ENCODE measurements at places on chromosomes 13 and 19. TPM values are rescaled to one million over a fixed set of nuclear protein-coding genes. Genes with fewer than 3 reads are reported as not detected.

- no peak for DNase-seq
- no peaks in the 10 kb centered on the region for H3K4me1 ChIP-seq
- no peak overlapping the region for H3K4me3 ChIP-seq
Observed at GRCh38 chr13:77784515-77784914, 87.0 kb downstream of the SLAIN1 start.

DNA sequence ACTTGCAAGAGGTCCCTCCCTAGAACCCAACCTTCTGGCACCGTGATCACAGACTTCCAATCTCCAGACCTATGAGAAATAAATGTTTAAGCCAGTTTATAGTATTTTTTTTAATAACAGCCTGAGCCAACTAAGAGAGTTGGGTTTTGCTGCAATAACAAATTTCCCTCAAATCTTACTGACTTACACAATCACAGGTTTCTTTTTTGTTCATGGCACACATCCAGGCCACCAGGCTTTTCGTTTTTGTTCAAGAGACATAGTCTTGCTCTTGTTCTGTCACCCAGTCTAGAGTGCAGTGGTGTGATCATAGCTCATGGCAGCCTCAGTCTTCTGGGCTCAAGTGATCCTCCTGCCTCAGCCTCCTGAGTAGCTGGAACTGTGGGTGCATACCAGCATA lies 2.0 kb upstream of the SELENOV start:
- no peak overlapping the region for H3K4me3 ChIP-seq
- H3K36me3 ChIP-seq, result no peaks in the 10 kb centered on the region
- H3K27ac ChIP-seq, result no peak overlapping the region
- peaks cover 30% of the 10 kb centered on the region for H3K27me3 ChIP-seq
- peaks cover 6% of the 10 kb centered on the region for H3K4me1 ChIP-seq

The CGB5 gene
- total RNA-seq, result not detected

GRCh38 chr13:83232626-83233025 lies 649.6 kb downstream of the SLITRK1 start:
- H3K4me3 ChIP-seq, result no peak overlapping the region
- H3K4me1 ChIP-seq, result no peaks in the 10 kb centered on the region
- no peak for DNase-seq
- no peaks in the 10 kb centered on the region for H3K27me3 ChIP-seq
- no peaks in the 10 kb centered on the region for H3K36me3 ChIP-seq

GRCh38 chr13:114100446-114101357 lies 31.7 kb downstream of the RASA3 start:
- no peak overlapping the region for H3K4me3 ChIP-seq
- H3K4me1 ChIP-seq, result peaks cover 20% of the 10 kb centered on the region
- no peaks in the 10 kb centered on the region for H3K36me3 ChIP-seq
- H3K27me3 ChIP-seq, result no peaks in the 10 kb centered on the region
- no peak for DNase-seq

DNA sequence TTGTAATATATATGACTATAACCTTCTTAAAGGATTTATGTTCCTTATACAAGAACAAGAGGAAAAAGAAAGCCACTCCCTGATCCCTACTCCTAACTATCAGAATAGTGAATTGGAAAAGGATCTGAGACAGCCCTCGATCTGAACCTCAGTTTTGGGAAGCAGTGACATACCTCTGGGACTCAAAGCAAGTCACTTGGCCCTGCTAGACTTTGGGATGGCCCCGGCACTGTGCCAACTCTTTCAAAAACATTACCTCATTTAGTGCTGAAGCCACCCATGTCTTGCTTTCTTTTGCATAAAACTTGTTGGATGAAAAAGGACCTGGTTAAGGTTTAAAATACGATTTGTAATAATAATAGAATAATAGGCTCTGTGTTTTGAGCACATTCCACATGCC lies 447.3 kb downstream of the FGF9 start:
- no peak for DNase-seq
- no peak overlapping the region for H3K4me3 ChIP-seq
- no peak overlapping the region for H3K27ac ChIP-seq
- no peaks in the 10 kb centered on the region for H3K4me1 ChIP-seq
- H3K27me3 ChIP-seq, result 0 out of 2 replicates have a peak, but pooled peaks cover 3% of the 10 kb centered on the region

DNA sequence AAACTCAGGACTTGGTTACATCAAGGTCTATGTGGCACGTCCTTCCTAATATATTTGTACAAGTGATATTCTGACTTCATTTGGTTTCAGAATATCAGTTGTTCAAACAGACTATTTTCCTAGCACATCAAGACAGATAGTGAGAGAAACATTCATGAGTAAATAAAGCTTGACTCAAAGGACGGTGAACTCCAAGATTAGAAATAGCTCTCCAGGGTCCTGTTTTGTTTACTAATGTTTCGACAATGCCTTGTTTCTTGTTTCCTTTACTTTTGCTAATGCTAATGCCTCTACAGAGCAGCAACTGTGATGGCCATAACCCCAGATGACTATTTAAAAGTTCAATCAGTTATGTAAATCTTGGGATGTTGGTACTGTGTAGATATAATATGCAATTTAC lies 313.9 kb downstream of the KLF12 start:
- H3K27ac ChIP-seq, result no peak overlapping the region
- no peaks in the 10 kb centered on the region for H3K27me3 ChIP-seq
- no peaks in the 10 kb centered on the region for H3K4me1 ChIP-seq
- H3K36me3 ChIP-seq, result no peaks in the 10 kb centered on the region
- no peak for DNase-seq

GRCh38 chr13:92719868-92720267 lies 506.7 kb upstream of the GPC6 start:
- no peaks in the 10 kb centered on the region for H3K36me3 ChIP-seq
- no peak for DNase-seq
- H3K27me3 ChIP-seq, result no peaks in the 10 kb centered on the region
- H3K4me1 ChIP-seq, result no peaks in the 10 kb centered on the region

DNA sequence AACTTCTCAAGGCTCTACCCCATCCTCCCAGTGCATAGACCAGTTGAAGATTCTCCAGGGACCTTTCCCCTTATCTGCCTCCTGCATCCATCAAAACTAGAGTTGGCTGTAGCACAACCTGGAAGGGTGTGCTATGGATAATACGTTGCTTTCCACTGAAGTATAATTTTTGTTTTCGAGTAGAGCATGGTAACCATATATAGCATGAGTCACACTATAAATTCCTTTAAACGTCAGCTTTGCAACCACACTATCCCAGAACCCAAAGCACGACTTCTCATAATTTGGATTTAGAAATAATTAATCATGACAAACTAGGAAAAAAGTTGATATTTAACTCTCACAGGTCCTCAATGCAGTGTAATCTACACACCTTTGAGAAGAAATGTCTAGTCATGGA lies 138.3 kb upstream of the NBEA start:
- no peak overlapping the region for H3K27ac ChIP-seq
- peaks cover 3% of the 10 kb centered on the region for H3K4me1 ChIP-seq
- DNase-seq, result no peak
- no peak overlapping the region for H3K4me3 ChIP-seq
- H3K27me3 ChIP-seq, result no peaks in the 10 kb centered on the region
- no peaks in the 10 kb centered on the region for H3K36me3 ChIP-seq

GRCh38 chr19:7004313-7004931 lies 16.8 kb downstream of the MBD3L2B start:
- DNase-seq, result no peak
- H3K27me3 ChIP-seq, result no peaks in the 10 kb centered on the region
- H3K36me3 ChIP-seq, result no peaks in the 10 kb centered on the region
- H3K4me3 ChIP-seq, result no peak overlapping the region
- H3K27ac ChIP-seq, result no peak overlapping the region
- H3K4me1 ChIP-seq, result no peaks in the 10 kb centered on the region

DNA sequence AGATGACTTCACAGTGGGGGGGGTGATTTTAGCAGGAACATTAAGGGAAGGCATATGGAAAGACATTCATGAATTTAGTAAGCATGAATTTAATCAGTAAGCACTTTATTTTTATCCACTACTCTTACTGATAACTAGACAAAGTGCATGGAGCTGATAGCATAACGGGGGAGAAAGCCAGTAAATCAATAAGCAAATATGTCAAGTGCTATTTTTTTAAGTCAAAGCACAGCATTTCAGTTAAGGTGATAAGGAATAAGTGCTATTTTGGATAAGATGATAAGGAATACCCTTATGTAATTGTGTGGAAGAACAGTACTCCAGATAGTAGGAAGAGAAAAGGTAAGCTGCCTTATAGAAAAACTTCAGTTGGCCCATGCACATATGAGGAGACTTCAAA lies 19.4 kb downstream of the UFM1 start:
- H3K4me3 ChIP-seq, result no peak overlapping the region
- no peak for DNase-seq
- H3K36me3 ChIP-seq, result no peaks in the 10 kb centered on the region
- no peak overlapping the region for H3K27ac ChIP-seq
- no peaks in the 10 kb centered on the region for H3K27me3 ChIP-seq
- H3K4me1 ChIP-seq, result no peaks in the 10 kb centered on the region

DNA sequence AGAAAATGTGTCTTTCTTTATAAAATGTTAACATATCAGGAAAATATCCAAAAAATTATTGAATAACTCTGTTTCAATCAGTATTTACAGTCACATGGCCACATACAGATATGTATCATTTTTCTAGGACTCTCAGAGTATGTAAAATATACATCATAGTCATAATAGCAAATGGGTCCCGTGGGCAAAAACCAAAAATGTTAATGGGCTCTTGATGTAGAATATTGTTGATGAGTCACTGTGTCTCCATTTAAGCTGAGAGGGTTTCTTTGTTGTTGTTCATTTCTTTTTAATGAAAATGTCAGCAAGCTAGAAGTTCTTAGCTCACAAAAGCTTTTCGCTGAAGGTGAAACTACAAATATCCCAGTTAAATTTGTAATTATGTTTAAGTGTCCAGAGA lies 1713.1 kb upstream of the PCDH20 start:
- H3K27ac ChIP-seq, result no peak overlapping the region
- no peak overlapping the region for H3K4me3 ChIP-seq
- no peaks in the 10 kb centered on the region for H3K27me3 ChIP-seq
- no peaks in the 10 kb centered on the region for H3K36me3 ChIP-seq
- no peak for DNase-seq

The PCDH9 gene
- total RNA-seq, result 4.2 TPM

DNA sequence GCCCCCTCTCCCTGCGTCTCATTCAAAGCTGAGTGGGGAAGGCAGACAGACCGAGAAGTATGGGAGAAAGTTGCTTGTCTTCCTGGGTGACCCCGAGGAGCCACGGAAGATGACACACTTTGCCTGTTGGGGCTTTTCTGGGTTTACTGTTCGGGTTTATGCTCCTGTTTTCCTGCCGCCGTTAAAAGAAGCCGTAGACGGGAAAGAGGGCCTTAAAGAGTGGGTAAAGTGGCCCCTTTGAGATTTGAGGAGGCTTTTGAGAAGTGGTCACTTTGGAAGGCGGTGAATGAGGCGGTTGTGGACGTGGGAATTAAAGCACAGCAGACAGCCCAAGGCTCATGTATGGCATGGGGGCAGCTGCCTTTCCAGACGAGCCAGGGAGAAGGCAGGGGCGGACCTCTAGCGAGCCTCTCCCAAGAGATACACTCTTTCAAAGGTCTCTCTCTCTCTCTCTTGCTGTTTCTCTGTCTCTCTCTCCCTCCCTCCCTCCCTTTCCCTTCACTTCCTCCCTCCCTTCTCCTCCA lies 493 bp upstream of the LHFPL6 start:
- H3K4me1 ChIP-seq, result peaks cover 24% of the 10 kb centered on the region
- peak overlapping the region; percentile 93 for H3K27ac ChIP-seq
- DNase-seq, result peak; percentile 88
- peak overlapping the region; percentile 95 for H3K4me3 ChIP-seq

- no peak overlapping the region for H3K27ac ChIP-seq
- H3K4me3 ChIP-seq, result no peak overlapping the region
- no peaks in the 10 kb centered on the region for H3K36me3 ChIP-seq
- H3K27me3 ChIP-seq, result no peaks in the 10 kb centered on the region
Observed at GRCh38 chr13:65844266-65844841, 1385.8 kb downstream of the PCDH9 start.

DNA sequence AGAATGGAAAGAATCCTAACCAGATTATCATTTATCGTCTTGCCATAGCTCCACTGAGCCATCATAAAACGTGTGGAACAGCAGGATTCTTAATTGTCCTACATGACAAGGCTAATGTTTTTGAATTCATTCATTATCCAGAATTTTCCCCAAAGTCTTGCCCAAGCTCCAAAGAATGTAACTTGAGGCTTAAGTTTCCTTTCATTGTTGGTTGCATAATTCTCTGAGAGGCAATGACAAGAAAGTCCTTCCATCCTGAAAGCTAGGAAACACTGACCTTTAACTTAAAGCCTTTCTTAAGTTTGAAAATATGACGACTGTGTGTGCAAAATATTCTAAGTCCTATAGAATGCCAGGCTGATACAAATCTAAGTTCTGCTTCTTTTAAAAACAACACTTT lies 546.1 kb downstream of the SUCLA2 start:
- no peak overlapping the region for H3K4me3 ChIP-seq
- H3K36me3 ChIP-seq, result no peaks in the 10 kb centered on the region
- H3K27ac ChIP-seq, result no peak overlapping the region
- no peak for DNase-seq
- H3K4me1 ChIP-seq, result no peaks in the 10 kb centered on the region
- no peaks in the 10 kb centered on the region for H3K27me3 ChIP-seq

- peak within 1 kb of the TSS; percentile 69 for H3K4me3 ChIP-seq
- no peaks in the 10 kb centered on the region for H3K27me3 ChIP-seq
- no peaks in the 10 kb centered on the region for H3K4me1 ChIP-seq
- DNase-seq, result peak; percentile 69
Observed at GRCh38 chr13:100588331-100589177, at the start of gene GGACT. TSS of gene GGACT (minus strand) at chr13:100588789. CDS start at chr13:100532591, 56,198 bp downstream.

GRCh38 chr19:1752757-1753728 lies at the start of gene ONECUT3:
TSS of gene ONECUT3 (plus strand) at chr19:1753506. CDS start at chr19:1753663, 157 bp downstream.
- H3K4me3 ChIP-seq, result no peak within 1 kb of the TSS
- H3K4me1 ChIP-seq, result no peaks in the 10 kb centered on the region
- no peak for DNase-seq
- H3K27ac ChIP-seq, result no peak within 1 kb of the TSS

DNA sequence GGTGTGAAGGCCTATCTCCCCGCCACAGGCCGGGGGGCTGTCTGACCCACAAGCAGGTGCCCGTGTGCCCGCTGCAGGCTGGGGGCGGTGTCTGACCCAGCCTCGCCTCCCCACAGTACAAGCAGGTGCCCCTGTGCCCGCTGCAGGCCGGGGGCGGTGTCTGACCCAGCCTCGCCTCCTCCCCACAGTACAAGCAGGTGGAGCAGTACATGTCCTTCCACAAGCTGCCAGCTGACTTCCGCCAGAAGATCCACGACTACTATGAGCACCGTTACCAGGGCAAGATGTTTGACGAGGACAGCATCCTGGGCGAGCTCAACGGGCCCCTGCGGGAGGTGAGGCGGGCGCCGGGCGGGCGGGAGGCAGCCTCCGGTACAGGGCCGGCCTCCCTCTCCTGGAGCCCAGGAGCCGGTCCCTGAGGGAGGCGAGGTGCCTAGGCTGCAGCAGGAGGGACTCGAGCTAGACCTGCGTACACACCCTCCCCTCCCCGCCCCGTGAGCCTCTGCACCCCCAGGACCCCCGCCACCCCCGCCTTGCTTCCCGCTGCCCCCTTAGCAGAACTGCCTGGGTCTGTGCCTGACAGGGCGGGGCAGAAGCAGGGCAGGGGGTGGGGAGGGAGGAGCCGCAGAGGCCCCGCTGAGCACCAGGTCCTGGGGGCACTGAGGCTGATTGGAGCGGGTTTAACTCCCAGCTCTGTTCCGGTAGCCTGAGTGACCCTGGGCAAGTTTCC lies 20.6 kb downstream of the HCN2 start:
- DNase-seq, result peak; percentile 66
- no peaks in the 10 kb centered on the region for H3K36me3 ChIP-seq
- peak overlapping the region; percentile 40 for H3K4me3 ChIP-seq
- H3K27me3 ChIP-seq, result no peaks in the 10 kb centered on the region
- H3K4me1 ChIP-seq, result peaks cover 22% of the 10 kb centered on the region
